ENCODE measurements at places on chromosomes 2 and 18.

GRCh38 chr18:79518028-79518682 is 122.4 kb downstream of the NFATC1 start:
- DNase-seq: no peak

- no peak for DNase-seq
These were observed 28.3 kb upstream of the FZD7 start for GRCh38 chr2:202005272-202005887.

GRCh38 chr2:113225263-113226259 is 51.8 kb downstream of the PSD4 start:
- no peak for DNase-seq

DNA sequence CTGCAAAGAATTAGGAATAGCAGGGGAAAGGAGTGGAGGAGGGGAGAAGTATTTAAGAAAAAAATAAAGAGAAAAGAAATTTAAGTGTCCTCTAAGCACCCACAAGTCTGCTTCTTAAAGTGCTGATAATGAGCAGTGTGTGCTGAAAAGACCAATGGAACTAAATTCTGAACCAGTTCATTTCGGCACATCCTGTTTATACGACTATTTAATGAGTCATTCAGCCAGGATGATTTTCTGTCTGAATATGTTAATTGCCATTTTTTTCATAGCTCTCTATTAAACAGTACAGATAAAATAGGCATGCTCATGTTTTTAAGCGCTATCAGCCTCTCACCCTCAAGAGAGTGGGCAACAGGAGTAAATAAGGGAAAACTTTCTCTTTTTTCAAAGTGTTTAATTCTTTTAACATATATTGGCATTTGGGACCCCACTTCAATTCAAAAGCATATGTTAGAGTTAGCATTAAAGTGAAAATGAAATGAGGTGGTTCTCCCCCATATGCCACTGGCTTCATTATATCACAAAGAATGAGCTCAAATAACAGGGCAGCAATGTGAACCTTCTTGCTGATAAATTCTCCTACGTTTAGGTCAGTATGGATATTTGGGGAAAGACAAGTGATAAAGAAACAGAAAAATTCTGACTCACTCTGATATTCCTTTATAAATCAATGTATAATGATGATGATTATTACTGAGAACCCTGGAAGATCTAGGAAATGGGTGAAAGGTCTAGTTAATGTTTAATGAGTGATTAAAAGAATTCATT is 87.5 kb downstream of the TCF4 start:
- no peak for DNase-seq

DNA sequence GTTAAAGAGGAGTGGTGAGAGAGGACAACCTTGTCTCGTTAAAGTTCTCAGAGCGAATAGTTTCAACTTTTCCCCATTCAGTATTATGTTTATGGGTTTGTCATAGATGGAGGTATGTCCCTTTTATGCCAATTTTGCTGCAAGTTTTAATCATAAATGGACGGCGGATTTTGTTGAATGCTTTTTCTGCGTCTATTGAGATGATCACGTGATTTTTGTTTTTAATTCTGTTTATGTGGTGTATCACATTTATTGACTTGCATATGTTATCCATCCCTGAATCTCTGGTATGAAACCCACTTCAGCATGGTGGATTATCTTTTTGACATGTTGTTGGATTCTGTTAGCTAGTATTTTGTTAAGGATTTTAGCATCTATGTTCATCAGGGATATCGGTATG is 1123.8 kb upstream of the KLHL29 start:
- no peak for DNase-seq

DNA sequence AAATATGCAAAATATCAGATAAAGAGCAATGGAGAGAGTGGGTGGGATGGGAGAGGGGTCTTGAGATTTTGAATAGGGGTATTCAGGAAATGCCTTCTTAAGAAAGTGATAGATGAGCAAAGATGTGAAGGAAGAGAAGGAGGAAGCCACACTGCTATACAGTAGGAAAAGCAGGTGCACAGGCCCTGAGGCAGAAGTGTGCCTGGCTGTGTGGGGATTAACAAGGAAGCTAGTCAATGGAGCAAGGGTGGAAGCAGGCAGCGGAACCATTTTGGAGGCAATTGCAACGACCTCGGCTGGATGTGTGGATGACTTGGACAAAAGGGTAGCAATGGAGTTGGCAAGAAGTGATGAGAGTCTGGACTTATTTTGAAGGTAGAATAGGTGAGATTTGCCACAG is 11.0 kb upstream of the CNGA3 start:
- no peak for DNase-seq

DNA sequence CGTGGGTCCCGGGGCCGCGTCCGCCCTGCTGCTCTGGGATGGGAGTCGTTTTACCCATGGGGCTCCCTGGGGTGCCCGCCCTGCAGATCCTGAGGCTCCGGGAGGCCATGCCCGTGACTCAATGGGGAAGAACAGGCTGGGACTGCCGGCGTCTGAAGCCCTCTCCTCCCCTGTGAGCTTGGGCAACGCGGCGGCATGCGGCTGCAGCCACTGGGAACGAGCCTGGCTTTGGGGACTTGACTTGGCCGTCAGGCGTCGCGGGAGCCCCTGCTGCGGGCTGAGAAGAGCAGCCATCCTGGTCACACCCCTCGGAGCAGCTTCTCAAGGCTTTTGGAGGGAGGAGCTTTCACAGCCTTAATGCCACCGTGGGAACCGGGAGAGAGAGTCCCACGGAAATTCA is 126.9 kb upstream of the CTDP1 start:
- no peak for DNase-seq

DNA sequence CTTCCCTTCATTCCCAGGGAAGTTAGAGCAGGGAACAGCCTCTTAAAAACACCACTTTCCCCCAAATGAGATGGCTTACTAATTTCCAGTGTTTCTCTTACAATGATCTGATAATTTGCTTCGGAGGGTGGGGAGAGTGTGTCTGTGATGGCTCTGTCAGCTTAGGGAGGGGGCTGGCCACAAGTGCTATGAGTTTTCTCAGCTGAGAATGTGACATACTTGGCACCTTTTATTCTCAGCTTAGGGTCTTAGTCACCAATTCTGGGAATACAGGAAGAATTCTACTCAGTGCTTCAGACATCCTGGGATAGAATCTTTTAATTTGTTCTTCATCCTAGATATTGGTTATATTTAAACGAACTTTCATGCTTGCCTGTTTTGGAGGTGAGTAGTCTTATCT is 64.4 kb downstream of the AOX1 start:
- DNase-seq: no peak

- no peak for DNase-seq
These were observed 8.6 kb upstream of the IL36A start for GRCh38 chr2:112996635-112997034.

GRCh38 chr2:47336259-47337238 is 66.4 kb upstream of the MSH2 start:
- no peak for DNase-seq

- no peak for DNase-seq
These were observed 14.2 kb upstream of the HK2 start for GRCh38 chr2:74819702-74820101.

GRCh38 chr2:217905395-217905794 is 97.4 kb downstream of the TNS1 start:
- DNase-seq: peak; percentile 62
